Fibroblast of skin of right biceps (primary cell): ENCODE measurements at places on chromosomes 11 and 22.

DNA sequence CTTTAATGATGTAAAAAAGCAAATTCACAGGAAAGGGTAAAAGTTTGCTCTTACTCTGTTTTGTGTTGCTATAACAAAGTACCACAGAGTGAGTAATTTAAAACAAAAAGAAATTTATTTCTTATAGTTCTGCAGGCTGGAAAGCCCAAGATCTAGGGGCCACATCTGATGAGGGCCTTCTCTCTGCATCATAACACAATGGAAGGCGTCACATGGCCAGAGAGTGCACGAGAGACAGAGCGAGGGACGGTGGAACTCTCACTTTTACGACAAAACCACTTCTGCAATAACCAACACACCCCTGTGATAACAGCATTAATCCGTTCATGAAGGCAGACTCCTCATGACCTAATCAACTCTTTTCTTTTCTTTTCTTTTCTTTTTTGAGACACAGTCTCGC, 31.1 kb downstream of the CD6 start:
- no peak for DNase-seq

GRCh38 chr11:66784575-66784974, 55.6 kb upstream of the SPTBN2 start:
- no peak for DNase-seq

DNA sequence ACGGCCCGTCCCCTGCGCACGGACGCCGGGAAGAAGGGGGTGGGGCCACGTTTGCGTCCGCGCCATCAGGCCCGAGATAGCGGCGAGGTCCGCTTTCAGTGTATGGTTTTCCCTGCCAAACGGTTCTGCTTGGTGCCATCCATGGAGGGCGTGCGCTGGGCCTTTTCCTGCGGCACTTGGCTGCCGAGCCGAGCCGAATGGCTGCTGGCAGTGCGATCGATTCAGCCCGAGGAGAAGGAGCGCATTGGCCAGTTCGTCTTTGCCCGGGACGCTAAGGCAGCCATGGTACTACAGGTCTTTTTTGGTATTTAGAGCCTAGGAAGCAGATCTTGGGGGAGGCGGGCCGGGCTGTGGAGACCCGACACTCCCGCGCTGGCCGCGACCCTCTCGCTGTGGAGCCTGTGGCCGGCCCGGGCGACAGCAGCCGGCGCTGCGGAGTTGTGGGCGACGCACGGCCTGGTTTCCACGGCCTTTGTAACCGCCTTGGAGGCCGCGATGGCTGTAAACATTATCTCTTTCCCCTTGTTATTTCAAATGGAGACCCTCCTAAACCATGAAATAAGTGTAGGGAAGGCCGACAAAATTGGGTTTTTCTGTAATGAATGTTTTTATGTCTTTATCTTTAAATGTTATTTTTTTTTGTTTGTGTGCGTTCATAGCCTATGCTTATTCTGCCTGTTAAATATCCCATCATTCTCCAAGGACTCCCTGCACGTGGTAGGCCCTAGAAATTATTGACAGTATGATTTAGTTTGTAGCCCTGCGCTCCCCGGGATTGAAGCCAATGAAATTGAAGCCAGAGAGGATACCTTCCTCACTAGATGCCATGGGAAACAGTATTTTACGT, at the start of gene AASDHPPT:
AASDHPPT (plus strand) TSS at position 54 of the 847 bp plus-strand sequence; CDS start at position 103, 49 bp downstream.
- DNase-seq = peak; percentile 43

GRCh38 chr11:48000432-48000831, 20.1 kb downstream of the PTPRJ start:
- no peak for DNase-seq

- DNase-seq = no peak
Measured at GRCh38 chr11:3088806-3089205, 31.6 kb upstream of the CARS1 start.

DNA sequence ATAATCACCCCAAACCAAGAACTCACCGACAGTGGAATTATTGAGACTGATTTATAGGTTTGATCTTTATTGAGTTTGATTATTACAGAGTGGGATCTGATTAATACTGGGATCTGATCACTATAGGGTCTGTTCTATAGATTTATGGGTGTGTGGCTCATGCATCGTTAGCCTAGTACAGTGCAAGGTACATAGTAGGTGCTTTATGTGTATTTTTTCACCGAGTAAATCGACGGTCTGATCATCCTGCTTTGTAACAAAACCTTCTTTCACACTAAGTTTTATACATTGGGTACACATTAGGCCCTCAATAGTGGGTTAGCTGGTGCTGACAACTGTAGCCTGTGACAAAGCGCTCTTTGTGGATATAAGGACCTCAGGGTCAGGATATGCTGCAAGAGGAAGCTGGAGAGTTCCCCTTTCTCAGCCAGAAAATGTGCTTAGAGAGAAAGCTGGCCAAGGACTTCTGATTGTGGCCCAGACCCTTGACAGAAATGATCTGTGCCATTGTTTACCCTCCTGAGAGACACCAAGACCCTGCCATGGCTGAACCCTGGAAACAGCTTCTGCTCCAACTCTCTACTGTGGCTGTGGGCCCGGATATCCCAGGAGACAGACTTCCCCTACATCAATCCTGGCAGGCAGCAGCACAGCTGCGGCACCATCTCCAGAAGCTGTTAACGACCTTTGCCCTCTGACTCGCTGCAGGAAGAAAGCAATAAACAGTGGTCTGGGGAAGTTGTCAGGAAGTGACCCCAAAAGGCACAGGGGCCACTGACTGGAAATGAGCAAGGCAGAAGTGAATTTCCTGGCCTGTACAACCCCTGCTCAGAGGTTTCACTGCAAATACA, 16.1 kb upstream of the TPP1 start:
- peak; percentile 33 for DNase-seq

DNA sequence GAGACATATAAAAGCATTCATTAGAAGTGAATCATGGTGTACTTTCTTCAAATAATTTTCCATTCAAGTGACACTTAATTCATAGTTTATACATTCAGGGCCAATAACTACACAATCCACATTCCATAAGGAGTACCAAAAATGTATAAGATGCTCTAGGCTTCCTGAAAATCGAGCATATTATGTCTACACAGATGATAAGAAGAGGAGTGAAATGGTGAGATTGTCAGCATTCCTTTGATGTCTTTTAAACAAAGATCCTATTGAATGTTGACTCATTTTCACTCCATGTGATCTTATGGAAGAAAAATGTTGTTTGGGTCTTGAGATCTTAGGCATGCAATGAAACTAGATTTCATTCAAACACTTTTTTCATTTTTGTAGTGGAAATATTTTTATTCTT, 843.2 kb downstream of the KCNA4 start:
- peak; percentile 97 for DNase-seq
